ENCODE measurements at places on chromosomes 5 and 9.

GRCh38 chr5:28009576-28009975 is 971.2 kb upstream of the CDH9 start:
- no peak for DNase-seq

GRCh38 chr5:93892481-93892880 is 151.1 kb upstream of the POU5F2 start:
- DNase-seq: no peak

- DNase-seq: no peak
Observed at GRCh38 chr5:60495644-60496520, 204.1 kb downstream of the DEPDC1B start.

DNA sequence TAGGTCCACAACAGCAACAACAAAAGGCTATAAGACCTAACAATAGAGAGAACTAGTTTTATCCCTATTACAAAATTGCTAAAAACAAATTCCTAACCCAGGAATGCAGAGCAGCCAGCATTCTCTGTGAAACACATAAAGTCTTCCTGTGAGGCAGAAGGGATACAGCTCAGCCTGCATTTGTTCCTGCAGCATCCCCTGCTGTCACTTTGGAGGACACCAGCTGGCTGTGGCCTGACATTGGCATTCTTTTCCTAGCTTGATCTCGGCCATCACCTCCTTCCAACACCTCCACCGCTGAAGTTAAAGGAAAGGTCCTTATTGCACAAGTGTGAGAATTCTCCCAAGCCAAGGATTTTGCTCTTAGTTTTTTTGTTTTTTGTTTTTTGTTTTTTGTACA is 186.1 kb downstream of the SNCAIP start:
- no peak for DNase-seq

- no peak for DNase-seq
Observed at GRCh38 chr9:134937164-134937555, 19.4 kb upstream of the FCN1 start.

DNA sequence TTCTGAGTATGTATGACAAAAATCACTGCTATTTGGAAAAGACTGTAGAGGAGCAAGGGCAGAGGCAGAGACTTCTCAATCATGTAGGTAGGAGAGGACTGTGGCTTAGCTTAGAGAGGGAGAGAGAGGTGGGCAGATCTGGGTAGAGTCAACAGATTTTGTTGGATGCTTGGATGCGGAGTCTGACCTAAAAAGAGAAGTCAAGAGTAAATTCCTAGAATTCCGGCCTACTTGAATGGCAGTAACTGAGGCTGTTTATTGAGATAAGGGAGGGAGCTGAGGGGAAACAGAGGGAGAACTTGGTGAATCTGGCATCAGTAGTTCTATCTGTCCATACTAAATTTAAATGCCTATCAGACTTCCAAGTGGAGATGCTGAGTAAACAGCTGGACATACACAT is 2.4 kb downstream of the TICAM2 start:
- no peak for DNase-seq

DNA sequence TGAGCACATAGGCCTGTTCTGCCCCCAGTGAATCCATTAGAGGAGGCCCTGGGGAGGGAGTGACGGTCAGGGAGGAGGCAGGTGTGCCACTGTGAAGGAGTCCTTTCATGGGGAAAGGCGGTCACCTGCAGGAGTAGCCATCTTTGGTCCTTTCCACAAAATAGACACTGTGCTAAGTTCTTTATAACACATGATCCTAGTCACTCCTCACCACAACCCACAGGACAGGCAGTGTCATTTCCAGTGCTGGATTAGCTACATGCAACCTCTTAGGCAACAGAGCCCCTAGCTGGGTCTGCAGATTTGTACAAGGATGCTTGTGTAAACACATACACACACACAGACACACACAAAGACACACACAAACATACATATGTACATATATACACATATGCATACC is 18.3 kb downstream of the DOCK2 start:
- no peak for DNase-seq

GRCh38 chr9:83960991-83961390 is 19.0 kb downstream of the HNRNPK start:
- DNase-seq: no peak

GRCh38 chr5:119080936-119081335 is 10.0 kb downstream of the DMXL1 start:
- DNase-seq: no peak

DNA sequence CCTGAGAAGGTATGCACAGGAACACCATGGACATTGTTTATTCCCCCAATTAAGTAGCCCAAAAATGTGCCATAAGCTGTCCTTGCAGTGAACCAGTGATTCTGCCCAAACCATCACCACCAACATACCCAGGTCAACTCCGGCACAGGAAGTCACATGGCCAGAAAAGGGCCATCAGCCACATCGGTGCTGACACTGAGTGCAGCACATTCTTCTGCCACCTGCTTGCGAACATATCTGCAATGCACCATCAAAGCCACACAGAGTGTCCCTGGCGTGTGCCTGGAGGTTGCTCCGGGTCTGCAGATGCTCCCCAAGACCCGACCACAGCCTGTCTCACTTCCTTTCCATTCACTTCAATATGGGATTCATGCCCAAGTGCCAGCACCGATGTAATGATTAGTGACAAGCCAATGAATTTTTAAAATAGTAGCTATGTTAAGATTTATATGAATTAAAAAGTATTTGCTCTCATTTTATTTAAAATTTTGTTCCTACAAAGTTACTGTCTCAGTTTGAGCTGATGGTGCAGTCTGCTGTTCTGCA is 37.6 kb downstream of the SYK start:
- DNase-seq: no peak

DNA sequence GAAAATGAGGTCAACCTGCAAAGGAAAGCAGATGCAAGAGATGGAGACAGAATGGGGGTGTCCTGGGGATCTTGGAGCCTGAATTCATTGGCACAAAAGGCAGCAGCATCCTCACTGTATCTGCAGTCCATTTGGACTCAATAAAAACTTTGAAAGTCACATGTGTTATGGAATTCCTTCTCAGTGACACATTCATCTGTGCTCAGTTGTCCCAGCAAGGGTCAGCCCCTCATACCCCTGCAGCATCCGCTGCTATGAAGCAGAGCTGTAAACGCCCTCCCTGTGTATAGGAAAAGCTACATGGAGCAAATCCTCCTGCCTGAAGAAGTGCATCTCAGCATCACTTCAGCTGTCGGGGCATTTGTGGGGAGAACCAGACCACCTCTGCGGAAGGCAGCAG is 14.5 kb upstream of the RARS1 start:
- DNase-seq: no peak

GRCh38 chr9:91416096-91416712 is 7.4 kb downstream of the NFIL3 start:
- DNase-seq: no peak

GRCh38 chr9:98563212-98563907 is 145.4 kb downstream of the GABBR2 start:
- no peak for DNase-seq

DNA sequence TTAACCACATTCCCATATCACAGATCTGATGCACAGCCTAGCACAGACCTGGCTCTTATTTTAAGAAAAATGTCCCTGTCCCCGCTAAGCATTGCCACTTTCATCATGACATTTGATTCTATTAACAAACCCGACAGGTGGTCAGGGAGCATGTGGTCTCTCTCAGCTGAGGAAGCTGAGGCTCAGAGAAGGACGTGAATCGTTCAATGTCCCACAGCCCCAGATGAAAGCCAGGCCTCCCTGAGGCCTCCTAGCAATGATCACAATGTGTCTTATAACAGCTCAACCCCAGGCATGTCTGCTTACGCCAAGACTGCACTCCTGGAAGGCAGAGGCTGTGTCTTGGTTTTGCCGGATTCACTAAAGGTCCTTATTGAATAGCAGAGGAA is 10.4 kb upstream of the CRB2 start:
- no peak for DNase-seq

DNA sequence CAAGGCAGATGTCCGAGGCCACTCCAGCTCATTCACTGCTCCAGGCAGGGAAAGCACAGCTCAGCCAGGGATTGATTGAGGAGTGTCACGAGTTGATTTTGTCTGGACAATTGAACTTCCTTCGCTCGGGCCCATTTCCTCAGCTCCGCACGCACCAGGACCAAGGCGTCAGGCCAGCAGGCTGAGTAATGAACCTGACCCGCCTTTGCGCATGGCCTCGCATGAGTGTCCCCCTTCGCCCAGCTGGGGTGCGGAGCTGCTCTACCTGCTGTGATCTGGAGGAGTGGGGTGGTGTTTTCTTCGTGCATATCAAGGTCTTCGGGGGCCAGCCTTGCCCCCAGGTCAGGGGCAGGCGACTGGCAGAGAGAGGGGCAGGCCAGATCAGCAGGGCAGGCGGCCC is 44.0 kb downstream of the VAV2 start:
- no peak for DNase-seq

GRCh38 chr5:74903165-74903787 is 37.1 kb upstream of the FAM169A start:
- DNase-seq: no peak

- DNase-seq: no peak
Observed at GRCh38 chr5:141040093-141040770, 10.9 kb upstream of the PCDHB1 start.

DNA sequence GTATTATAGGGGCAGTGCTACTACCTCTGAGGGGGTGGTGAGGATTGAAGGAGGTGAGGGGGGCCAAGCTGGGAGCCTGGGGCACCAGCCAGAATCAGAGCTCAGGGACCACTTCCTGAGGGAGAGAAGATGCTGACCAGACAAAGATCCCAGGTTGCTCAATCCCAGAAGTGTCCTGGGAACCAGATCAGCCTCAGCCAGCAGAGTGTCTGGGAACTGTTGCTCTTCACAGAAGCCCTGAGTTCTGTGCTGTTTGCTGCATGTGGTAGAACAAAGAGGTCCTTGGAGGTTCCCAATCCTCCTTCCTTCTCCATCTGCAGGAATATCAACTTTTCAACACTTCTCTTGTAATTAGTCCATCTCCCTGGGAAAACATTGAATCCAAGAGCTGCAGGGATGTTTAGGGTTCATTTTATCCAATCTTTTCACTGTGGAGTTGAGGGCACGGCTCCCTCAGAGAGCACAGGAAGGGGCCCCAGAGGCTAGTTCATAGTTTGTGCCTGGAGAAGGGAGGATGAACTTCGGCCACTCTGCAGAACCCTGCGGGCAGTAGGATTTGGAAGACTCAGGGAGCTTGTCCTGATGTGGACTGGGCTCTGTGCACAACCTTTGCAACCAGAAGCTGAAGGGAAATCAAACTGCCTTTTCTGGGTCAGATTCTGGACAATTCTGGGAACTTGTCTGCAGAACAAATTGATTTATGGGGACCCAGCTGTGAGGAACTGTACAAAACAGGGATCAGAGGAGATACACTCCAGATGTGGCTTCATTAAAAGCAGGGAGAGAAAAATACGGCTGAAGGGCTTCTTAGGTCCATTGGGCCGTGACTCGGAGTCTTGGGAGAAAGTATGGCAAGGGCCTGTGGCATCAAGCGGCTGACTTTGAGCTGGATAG is 57.1 kb downstream of the GALNT12 start:
- DNase-seq: no peak

GRCh38 chr5:164179406-164179805 is 674.0 kb downstream of the MAT2B start:
- no peak for DNase-seq

DNA sequence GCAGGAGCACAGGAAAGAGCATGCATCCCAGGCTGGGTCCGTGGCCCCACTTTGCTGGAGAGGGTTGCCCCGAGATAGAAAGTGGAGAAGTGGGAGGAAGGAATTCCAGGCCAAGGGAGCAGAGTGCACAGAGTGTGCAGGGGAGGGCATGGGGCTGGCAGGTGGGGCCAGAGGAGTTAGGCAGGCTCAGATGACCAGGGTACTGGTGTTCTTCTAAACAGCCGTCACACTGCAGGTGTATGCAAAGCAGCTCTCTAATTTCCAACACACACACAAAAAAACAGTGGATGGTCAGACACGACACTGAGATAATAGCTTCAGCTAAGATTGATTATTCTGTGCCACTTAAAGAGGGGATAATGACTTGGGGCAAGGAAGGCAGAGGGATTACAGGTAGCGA is 212.2 kb downstream of the MTRR start:
- DNase-seq: no peak

- DNase-seq: no peak
Observed at GRCh38 chr5:150638488-150639376, 1.7 kb upstream of the SYNPO start.

DNA sequence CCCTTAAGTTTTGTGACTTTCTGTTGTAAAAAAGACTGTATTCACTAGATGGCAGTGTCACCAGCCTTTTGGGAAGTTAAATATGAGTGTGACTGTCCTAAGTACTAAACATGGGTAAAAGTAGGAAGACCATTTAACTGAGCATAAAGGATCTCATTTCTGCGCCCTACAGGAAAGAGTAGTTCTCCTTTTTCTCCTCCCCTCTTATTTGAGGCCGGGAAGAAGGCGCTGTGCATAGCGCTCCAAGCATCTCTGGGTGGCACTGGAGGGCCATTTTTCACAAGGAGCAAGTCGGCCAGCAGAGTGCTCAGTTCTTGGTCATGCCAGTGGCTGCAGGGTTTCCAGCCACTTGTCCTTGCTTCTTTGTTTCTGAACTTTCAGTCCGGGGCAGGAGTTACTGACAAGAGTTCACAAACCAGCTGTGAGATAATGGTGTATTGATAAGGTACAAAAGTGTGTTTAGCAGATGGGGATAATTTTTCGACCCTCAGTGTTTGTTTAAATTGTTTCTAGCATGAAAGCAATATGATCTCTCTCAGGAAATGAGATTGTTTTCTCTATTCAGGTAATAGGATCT is 227.6 kb upstream of the DMRT1 start:
- DNase-seq: no peak

DNA sequence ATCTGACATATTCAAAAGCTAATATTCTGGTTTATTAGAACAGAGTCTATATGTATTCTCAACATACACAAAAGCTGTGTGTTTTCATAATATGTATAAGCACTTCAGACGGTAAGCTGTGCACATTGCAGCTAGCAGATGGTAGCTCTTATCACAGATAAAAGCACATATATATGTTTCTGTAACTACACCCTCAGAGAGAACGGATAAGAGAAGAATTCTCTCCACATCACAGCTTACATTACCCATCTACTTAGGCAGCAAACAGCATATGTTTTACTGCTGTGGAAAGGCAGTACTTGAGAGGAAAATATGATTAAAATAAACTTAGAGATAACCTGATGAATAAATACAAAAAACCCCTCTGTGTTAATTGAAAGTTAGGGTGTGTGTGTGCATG is 450.9 kb upstream of the ZNF608 start:
- no peak for DNase-seq

GRCh38 chr5:67093279-67093678 is 103.3 kb downstream of the CD180 start:
- DNase-seq: no peak
